Vagina (tissue), 2 donors: ENCODE measurements at places on chromosomes 16 and 17.

DNA sequence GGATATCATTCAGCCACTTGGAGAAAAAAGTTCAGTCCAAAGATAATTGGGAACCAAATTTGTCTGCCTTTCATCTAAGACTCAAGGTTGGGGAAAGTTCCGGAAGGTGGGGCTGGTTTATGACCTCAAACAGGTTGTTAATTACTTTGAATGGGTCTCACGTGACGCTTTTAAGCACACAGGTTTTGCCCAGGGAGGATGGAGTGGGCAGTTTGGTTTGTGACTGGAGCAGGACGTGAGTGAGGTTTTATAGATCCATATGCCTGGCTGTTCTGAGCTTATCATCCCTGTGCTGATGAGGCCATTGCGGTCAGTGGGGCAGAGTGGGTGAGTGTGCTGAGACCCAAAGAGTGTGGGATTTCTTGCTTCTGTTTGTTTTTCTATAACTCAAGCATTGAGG is 38.7 kb upstream of the GPRC5B start:
- no peak for DNase-seq

DNA sequence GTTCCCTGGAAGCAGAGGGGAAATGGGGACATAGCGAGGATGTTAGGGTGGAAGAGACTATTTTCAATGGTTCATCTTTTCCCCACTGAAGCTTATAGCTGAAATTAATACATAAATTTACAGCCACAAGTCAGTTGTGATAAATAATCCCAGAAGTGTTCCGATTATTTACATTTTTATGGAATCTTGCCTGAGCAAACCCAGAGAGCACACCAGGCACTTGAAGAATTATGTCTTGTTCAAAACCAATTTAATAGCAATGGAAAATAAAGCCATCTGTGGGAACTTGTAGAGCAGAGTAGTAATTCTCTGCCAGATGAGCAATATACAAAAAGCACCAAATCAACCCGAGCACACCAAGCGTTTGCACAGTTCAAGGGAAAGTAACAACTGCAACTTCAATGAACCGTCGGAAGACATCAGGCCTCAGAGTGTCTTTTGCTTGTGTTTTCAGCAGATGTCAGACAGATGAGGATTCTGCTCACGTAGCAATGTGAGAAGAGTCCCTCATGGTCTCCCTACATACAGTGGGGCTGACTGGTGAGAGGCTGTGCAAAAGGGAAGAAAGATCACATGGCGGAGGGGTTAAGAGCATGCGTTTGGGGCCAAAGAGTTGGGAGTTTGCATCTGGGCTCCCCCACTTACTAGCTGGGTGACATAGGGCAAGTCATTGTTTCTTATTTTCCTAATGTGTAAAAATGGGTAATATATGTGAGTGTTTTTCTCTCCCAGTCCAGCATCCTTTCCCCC is 148.7 kb upstream of the HS3ST2 start:
- DNase-seq = peak; percentile 49

DNA sequence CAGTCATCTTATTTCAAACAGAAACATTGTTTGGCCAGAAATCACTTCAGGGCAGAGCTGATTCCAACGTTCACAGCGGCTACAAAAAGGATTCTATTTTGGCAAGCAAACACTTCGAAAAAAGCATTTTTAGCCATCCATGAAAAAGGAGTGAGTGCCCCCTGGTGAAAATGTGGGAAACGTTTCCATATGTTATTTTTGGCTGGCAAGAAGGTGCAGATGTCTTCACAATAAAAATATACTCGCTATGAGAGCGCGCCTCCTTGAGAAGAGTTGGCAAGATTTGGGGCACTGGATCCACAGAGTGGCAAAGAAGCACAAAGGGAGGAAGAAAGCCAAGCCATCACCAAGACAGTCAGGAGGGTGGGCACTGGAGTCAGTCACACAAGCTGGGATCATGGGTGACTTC is 191.1 kb downstream of the CHD9NB start:
- no peak for DNase-seq

DNA sequence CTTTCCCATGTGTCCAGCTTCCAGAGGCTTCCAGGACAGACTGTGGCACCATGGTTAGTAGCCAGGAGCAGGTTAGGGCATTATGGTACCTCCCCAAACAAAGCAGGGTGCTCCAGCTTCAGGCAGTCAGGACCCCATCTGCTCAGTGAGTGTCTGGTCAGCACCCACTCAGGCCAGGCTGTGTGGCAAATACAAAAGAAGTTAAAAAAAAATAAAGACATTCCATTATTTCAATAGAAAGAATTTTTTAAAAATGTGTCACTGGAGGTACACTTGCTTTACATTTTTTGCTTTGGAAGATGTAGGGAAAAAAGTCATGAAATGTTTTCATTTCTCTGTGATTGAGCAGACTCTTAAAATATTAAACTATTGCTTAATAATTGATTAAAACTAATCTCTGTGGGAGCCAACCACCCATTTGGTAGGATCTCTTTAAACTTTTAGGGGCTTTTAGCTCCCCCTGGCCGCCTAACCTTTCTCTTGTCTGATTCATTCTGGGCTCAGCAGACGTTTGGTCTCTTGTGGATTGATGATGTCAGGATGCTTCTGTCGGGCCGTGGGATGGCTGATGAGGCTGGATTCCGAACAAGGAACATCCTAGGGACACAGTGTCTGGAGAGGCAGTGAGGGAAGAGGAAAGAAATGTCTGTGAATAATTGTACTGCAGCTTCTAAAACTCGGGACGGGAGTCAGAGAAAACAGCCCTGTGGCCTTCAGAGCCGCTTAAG is 28.4 kb upstream of the NPTX1 start:
- DNase-seq = no peak

- DNase-seq = no peak
Observed at GRCh38 chr17:76989519-76989918, 121.3 kb downstream of the MGAT5B start.

- no peak for DNase-seq
Observed at GRCh38 chr17:1557355-1558095, 5.1 kb downstream of the PITPNA start.

GRCh38 chr17:5304636-5305035 is 22.6 kb downstream of the RABEP1 start:
- no peak for DNase-seq

- no peak for DNase-seq
Observed at GRCh38 chr16:3610698-3611145, 684 bp downstream of the SLX4 start.

GRCh38 chr16:962366-962765 is 8.4 kb downstream of the LMF1 start:
- no peak for DNase-seq

DNA sequence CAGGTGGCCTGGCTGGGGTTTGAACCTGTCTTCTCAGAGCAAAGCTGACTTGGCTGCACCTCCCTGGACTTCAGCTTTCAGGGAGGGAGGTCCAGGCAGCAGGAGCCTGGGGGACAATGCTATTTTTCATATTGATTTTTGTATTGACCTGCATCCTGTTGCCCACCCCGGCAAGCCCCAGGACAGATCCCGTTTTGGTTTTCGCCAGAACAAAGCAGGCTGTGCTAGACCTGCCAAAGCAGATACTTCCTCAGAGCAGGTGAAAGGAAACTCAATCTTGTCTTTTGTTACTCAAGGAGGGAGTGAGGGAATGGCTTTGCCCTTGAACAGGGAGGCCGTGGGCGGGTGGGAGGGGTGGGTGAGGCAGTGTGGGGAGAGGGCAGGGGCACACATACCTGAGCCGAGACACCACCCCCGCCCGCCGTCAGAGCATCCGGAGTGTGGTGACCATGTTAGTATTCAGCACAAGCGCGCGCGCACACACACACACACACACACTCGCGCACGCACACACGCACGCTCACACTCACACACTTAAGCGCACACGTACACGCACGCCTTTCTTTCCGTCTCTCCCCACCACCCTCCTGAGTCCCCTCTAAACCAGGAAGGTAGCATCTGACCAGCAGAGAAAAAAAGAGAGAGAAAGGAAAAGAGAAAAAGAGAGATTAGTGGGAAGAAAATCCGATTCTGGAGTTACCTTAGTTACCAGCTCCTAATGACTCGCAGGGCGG is 59.5 kb downstream of the RAI1 start:
- no peak for DNase-seq

- DNase-seq = no peak
Observed at GRCh38 chr16:71883168-71883848, 674 bp downstream of the ZNF821 start.

DNA sequence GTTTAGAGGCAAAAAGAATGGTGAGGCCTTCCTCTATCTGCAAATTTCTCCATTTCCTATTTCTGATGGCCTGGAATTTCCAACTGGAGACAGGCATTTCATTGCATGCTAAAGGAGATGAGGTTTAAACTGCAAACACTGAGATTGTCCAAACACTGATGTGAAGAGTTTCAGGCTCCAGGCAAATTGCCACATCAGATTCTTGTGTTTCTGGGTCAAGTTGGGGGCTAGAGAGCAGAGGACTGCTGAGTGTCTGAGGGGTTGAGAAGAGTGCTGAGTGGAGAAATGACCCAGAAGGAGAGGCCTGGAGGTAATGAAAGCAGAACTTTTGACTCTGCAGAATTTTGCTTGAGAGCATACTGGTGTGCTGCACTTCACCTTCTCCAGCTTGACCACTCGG is 216.7 kb upstream of the MPHOSPH6 start:
- no peak for DNase-seq

GRCh38 chr16:69199382-69199781 is 12.4 kb downstream of the SNTB2 start:
- DNase-seq = no peak

GRCh38 chr17:71885662-71886061 is 235.2 kb upstream of the SOX9 start:
- no peak for DNase-seq

DNA sequence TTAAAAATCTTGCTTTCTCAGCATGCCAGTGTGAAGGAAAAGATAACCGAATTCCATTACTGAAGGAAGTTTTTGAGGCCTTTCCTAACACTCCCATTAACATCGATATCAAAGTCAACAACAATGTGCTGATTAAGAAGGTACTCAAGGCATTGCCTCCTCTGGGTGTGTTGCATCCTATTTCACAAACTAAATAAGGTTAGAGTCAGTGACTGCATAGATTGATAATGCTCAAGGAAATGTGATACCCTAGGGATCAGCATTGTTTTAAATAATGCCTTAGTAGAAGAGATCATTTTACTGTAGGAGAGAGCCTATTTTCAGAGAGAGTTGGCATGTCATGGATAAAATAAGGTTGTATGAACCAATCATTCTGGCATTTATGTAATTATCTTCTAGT is 36.8 kb downstream of the GDPD1 start:
- no peak for DNase-seq

GRCh38 chr17:2250140-2251095 is 53.2 kb downstream of the SMG6 start:
- DNase-seq = no peak

GRCh38 chr17:39200070-39200879 is at the start of gene RPL19:
Gene RPL19, plus strand, starts transcription at chr17:39200283. Its CDS starts 62 bp downstream, at chr17:39200345.
- DNase-seq = no peak

DNA sequence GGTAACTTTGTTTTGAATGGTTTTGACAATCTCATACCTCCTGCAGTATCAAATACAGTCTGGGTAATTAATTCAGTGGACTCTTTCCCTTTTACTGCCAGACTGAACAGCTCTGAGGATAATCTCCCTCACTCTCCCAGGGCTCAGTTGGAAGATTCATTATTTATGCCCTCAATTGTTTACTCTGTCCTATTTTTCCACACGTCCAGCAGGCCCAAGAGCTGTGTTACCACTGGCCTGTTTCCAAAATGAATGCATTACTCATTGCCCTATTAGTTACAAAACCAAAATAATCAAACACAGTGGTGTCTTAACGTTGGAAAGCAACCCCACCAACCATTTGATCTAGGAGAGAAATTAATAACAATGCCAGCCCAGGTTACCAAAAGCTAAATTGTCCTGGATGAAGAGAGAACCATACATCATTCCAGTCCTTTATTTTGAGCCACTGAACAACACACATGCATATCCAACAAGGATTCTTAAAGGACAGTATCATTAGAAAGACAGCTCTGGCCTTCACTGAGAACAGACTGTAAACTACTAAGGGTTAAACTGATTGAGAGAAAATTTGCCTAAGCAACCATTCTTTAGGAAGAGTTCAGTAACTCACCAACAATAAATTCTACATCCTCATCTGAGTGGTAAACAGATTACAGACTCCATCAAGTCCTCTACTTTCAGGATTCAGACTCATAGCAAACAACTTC is 34.5 kb downstream of the FAM222B start:
- DNase-seq = no peak

GRCh38 chr16:73124665-73125375 is 76.9 kb upstream of the ZFHX3 start:
- no peak for DNase-seq

DNA sequence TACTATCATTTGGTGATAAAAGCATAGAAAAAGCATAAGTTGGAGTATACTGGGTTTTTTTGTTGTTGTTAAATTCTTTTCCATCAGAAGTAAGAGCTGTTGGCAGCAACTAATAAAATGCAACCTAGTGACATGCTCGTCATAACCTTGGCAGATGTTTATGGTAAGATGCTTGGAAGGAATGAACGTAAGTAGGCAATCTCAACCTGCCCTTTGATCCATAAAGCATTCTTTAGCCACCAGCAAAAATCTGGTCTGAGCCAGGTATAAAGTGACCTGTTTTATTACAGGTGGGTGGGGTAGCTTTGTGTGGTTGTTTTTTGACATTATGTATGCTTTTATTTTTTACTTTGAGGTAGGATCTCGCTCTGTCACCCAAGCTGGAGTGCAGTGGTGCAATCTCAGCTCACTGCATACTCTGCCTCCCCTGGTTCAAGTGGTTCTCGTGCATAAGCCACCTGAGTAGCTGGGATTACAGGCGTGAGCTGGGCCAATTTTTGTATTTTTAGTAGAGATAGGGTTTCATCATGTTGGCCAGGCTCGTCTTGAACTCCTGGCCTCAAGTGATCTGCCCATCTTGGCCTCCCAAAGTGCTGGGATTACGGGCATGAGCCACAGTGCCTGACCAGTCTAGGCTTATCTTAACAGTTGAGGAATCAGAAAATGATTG is 22.0 kb downstream of the WSB1 start:
- DNase-seq = no peak

DNA sequence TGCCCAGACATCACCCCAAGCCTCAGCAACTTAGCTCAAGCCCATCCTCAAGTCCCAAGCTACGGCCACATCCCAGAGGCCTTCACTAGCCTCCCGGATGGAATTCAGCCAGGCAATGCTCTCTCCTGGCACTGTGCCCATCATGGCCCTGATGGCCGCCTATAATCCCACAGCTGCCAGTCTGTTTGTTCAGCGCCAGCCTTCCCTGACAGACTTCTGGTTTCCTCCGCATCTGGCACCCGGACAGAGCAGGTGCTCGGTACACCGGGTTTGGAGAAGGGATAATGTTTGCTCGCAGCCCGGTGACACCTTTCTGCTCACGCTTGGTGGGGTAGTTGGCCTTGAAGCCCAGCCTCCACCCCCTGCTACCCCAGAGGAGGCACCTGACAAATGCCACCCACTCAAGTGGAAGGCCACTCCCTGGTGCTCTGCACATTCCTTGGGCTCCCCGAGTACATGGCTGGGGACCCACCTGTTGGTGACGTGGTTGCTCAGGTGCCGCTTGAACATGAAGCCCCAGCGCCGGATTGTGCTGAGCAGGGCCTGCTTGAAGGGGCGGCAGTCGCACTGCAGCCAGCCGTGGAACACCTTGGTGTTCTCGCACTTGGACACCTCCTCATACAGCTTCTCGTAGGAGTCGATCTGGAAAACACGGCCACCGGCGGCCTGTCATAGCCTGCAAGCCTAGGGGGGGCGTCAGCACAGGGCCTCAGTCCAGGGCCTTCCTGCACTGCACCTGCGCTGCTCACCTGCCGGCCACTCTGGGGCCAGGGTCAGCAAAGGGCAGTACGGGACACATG is 47.1 kb downstream of the DNAH17 start:
- no peak for DNase-seq

GRCh38 chr17:66941773-66942450 is 22.6 kb upstream of the CACNG4 start:
- DNase-seq = no peak

GRCh38 chr16:85171759-85172454 is 59.6 kb upstream of the CIBAR2 start:
- DNase-seq = no peak

GRCh38 chr17:39115135-39115534 is 36.3 kb downstream of the PLXDC1 start:
- no peak for DNase-seq
